ENCODE measurements at places on chromosomes 5 and 9. TPM values are rescaled to one million over a fixed set of nuclear protein-coding genes. Genes with fewer than 3 reads are reported as not detected.

GRCh38 chr9:84300271-84300670, 40.3 kb downstream of the SLC28A3 start:
- H3K27ac ChIP-seq: no peak overlapping the region
- H3K4me1 ChIP-seq: no peaks in the 10 kb centered on the region
- no peak for DNase-seq
- no peaks in the 10 kb centered on the region for H3K27me3 ChIP-seq
- H3K4me3 ChIP-seq: no peak overlapping the region

DNA sequence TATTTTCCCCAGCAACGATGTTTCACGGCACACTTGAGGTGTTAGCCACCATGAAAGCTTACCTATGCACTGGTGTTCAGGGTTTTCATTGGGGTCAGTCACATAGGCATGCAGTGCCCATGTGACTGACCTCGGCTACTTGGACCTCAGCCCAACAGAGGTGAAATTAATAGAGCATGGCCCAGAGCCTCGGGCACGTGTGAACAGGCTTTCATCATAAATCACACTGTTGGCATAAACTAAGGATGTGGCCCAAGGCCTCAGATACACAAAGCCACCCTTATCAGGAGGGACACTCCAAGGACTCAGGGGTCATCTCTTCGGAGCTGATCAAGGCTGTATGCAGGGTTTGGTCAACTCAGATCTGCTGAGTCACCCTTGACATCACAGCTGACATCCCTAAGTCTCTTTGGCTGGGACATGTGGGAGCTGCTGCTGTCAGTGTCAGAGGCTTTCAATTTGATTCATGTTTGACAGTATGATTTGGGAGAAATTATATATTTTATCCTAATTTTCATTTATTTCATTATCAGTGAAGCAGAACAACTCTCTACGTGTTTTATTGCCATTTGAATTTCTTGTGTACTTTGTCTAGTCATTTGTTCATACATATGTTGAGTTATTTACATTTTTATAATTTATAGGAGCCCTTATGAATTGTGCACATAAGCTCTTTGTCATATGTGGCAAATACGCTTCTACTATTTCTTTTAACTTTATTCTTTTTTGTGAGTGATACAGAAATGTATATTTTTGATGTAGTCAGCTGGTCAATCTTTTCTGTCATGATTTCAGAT, 59.7 kb upstream of the ANKRD33B start:
- H3K4me1 ChIP-seq: peaks cover 20% of the 10 kb centered on the region
- no peaks in the 10 kb centered on the region for H3K36me3 ChIP-seq
- no peak for DNase-seq
- no peak overlapping the region for H3K4me3 ChIP-seq
- H3K27ac ChIP-seq: peak overlapping the region; percentile 31

DNA sequence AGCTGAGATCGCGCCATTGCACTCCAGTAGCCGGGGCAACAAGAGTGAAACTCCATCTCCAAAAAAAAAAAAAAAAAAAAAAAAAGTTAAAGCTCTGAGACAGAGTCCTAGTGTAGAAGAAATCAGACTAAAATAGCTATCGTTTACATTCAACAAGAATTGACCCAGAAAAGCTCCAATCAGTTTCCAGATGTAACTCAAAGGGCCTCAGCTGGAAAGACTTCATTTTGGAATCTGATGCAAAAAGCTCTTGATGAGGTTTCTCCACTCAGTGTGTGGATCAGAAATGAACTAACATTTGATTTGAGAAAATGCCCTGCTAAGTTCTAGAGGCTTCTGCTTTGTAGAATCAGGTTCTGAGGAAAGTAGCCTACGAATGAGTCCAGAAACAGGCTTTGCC, 7.2 kb upstream of the C1QTNF2 start:
- DNase-seq: no peak
- no peak overlapping the region for H3K27ac ChIP-seq
- no peaks in the 10 kb centered on the region for H3K27me3 ChIP-seq
- H3K4me3 ChIP-seq: no peak overlapping the region
- H3K4me1 ChIP-seq: no peaks in the 10 kb centered on the region

- no peaks in the 10 kb centered on the region for H3K27me3 ChIP-seq
- no peaks in the 10 kb centered on the region for H3K4me1 ChIP-seq
- no peak for DNase-seq
- H3K4me3 ChIP-seq: no peak overlapping the region
- no peaks in the 10 kb centered on the region for H3K36me3 ChIP-seq
Measured at GRCh38 chr5:89280103-89281037, 397.4 kb upstream of the MEF2C start.

DNA sequence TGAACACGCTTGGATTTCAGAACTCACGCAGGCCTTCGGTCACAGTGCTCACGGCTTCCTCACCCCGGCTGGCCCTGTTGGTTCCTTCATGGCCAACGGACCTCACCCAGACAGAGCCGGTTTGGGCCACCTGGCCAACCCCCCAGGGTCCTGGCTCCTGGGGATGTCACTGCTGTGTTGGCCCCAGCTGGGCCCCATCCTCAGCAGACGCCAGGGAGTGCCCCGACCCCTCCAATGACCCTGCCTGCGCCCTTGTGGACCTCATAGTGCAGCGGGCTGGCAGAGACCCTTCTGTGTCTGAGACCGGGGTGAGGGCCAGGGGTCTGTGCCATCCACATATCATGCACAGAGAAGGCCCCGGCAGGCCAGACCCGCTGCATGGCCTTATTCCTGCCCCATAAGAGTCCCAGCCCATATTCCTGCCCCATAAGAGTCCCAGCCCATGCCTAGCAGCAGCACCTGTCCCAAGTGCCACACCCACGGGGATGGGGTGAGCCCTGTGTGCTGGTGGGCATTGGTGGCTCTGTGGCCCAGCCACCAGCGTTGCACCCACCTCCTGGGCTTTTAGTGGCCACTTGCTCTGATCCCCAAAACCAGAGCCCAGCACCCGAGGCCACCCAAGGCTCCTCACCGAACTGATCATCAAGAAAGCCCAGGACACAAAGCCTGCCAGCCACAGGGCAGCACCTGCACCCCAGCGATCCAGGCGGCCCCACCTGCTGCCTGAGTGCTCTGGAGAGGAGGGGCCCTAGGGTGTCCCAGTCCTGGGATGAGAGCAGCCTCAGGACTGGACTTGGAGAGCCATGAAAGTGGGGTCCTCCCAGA, 1.3 kb upstream of the LPCAT1 start:
- no peaks in the 10 kb centered on the region for H3K36me3 ChIP-seq
- no peak overlapping the region for H3K4me3 ChIP-seq
- no peaks in the 10 kb centered on the region for H3K27me3 ChIP-seq
- peaks cover 15% of the 10 kb centered on the region for H3K4me1 ChIP-seq
- no peak overlapping the region for H3K27ac ChIP-seq
- no peak for DNase-seq

- H3K4me3 ChIP-seq: no peak overlapping the region
- DNase-seq: no peak
- H3K27me3 ChIP-seq: no peaks in the 10 kb centered on the region
- no peaks in the 10 kb centered on the region for H3K4me1 ChIP-seq
Measured at GRCh38 chr5:168357876-168358275, 66.4 kb downstream of the WWC1 start.

- DNase-seq: no peak
- H3K27ac ChIP-seq: no peak overlapping the region
- H3K4me3 ChIP-seq: no peak overlapping the region
- no peaks in the 10 kb centered on the region for H3K27me3 ChIP-seq
- no peaks in the 10 kb centered on the region for H3K36me3 ChIP-seq
- H3K4me1 ChIP-seq: no peaks in the 10 kb centered on the region
Measured at GRCh38 chr5:12965804-12966203, 978.7 kb downstream of the DNAH5 start.

GRCh38 chr5:134177369-134178095, 782 bp upstream of the SKP1 start:
- peaks cover 31% of the 10 kb centered on the region for H3K4me1 ChIP-seq
- peaks cover 13% of the 10 kb centered on the region for H3K36me3 ChIP-seq
- H3K27ac ChIP-seq: peak overlapping the region; percentile 100
- peak; percentile 24 for DNase-seq
- peak overlapping the region; percentile 68 for H3K4me3 ChIP-seq

DNA sequence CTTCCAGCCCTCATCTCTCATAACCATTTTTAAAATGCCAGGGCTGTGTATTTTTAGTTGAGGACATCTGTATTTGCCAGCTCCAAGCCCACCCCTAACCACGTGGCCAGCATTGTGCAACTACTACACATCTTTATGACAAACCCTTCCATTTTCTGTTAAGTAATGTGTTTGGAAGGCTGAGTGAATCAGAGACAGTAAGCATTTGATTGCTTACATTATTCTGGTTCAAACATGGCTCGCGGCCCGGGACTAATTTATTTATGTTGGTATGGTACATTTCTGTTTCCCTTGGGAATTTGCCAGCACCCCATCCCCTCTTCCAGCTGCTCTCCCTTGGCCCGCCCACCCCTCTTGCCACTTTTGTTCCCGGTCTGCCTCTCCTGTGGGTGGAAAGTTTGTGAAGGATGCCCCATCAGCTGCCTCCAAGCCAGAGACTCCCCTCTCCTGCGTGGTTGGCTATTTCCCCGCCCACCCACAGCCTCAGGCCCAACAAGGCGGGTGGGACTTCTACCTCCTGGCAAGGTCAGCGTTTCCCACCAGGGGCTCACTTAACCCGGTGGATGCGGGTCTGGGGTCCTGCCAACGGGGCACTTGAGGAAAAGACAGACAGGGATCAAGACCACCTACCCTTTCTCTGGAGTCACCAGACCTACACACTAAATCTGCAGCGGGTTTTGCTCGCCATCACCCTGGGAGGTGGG, 162.2 kb downstream of the HSD17B3 start:
- H3K27ac ChIP-seq: no peak overlapping the region
- DNase-seq: no peak
- H3K27me3 ChIP-seq: peaks cover 27% of the 10 kb centered on the region
- no peak overlapping the region for H3K4me3 ChIP-seq
- H3K4me1 ChIP-seq: no peaks in the 10 kb centered on the region

DNA sequence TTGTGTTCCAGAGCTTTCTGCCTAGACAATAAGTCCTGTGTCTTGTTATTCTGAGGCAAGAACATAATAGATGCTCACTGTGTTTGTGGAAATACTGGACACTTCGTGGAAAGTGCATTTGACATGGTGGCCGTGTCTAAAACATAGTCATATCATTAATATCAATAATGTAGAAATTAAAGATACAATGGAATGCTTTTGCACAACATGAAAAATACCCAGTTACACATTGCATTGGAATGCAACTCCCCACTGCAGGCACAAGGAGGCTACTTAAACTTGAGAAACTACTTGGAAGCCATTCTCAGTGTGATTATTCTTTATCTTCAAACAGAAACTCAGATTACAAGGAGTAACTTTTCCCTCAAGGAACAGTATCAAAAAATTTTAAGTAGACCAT, 145.3 kb upstream of the ZNF462 start:
- H3K4me1 ChIP-seq: no peaks in the 10 kb centered on the region
- H3K4me3 ChIP-seq: no peak overlapping the region
- H3K27ac ChIP-seq: no peak overlapping the region
- H3K27me3 ChIP-seq: no peaks in the 10 kb centered on the region
- DNase-seq: no peak

GRCh38 chr5:149762958-149763630, 33.0 kb downstream of the PPARGC1B start:
- H3K27me3 ChIP-seq: no peaks in the 10 kb centered on the region
- H3K4me1 ChIP-seq: peaks cover 68% of the 10 kb centered on the region
- DNase-seq: no peak
- H3K4me3 ChIP-seq: no peak overlapping the region
- no peak overlapping the region for H3K27ac ChIP-seq

- no peaks in the 10 kb centered on the region for H3K4me1 ChIP-seq
- no peaks in the 10 kb centered on the region for H3K27me3 ChIP-seq
- no peak overlapping the region for H3K27ac ChIP-seq
- no peak for DNase-seq
- H3K4me3 ChIP-seq: no peak overlapping the region
- no peaks in the 10 kb centered on the region for H3K36me3 ChIP-seq
Measured at GRCh38 chr5:107979900-107980299, 309.2 kb upstream of the EFNA5 start.

GRCh38 chr9:105354448-105354847, 93.4 kb upstream of the FSD1L start:
- DNase-seq: no peak
- H3K4me1 ChIP-seq: no peaks in the 10 kb centered on the region

GRCh38 chr5:40386289-40386688, 293.4 kb upstream of the PTGER4 start:
- no peaks in the 10 kb centered on the region for H3K36me3 ChIP-seq

GRCh38 chr5:59093329-59093728, 510.5 kb downstream of the RAB3C start:
- no peaks in the 10 kb centered on the region for H3K36me3 ChIP-seq
- H3K4me3 ChIP-seq: no peak overlapping the region
- no peak for DNase-seq
- no peak overlapping the region for H3K27ac ChIP-seq
- H3K27me3 ChIP-seq: no peaks in the 10 kb centered on the region

DNA sequence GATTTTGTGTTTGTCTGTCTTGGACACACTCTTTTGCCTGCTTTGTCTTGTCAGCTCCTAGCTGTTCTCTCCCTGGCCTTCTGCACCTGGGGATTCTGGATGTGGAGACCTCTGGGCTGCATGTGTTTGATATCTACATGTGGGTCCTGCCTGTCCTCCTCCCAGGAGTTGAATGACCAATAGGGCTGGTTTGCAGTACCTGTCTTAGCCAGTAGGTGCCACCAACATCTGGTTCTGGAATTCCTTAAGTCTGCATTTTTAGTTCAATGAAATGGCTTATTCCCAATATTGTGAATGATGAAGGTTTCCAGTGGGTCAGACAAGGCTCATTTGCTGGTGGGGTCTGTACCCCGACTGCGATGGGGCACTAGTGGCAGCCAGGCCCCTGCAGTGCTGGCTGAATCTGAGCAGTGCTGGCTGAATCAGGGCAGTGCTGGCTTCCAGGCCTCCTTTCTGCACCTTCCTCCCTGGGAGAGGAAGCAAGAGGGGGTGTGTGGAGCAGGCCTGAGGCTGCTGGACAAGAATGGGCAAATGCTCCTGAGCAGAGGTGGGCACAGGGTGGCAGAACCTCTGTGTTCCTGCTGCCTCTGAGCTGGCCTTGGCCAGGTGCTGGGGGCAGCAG, 73.3 kb downstream of the RXRA start:
- peaks cover 96% of the 10 kb centered on the region for H3K4me1 ChIP-seq
- H3K36me3 ChIP-seq: no peaks in the 10 kb centered on the region
- no peak for DNase-seq
- no peak overlapping the region for H3K4me3 ChIP-seq
- H3K27ac ChIP-seq: no peak overlapping the region

GRCh38 chr5:1638658-1639400, 115.1 kb upstream of the LPCAT1 start:
- H3K4me1 ChIP-seq: peaks cover 9% of the 10 kb centered on the region
- no peak overlapping the region for H3K27ac ChIP-seq
- H3K4me3 ChIP-seq: no peak overlapping the region
- DNase-seq: no peak

Gene GFI1B
- not detected for polyA plus RNA-seq

Gene PDCD1LG2
- 0.51 TPM for polyA plus RNA-seq

Gene ZNG1E
- 47.8 TPM for polyA plus RNA-seq

Gene WDR38
- polyA plus RNA-seq: not detected

Gene UBAC1
- 83.8 TPM for polyA plus RNA-seq

Gene TAF1L
- polyA plus RNA-seq: under 0.01 TPM

Gene PTAR1
- polyA plus RNA-seq: 6.4 TPM

Gene KCNIP1
- polyA plus RNA-seq: not detected

Gene TTC1
- 52.0 TPM for polyA plus RNA-seq

Gene ESM1
- polyA plus RNA-seq: not detected
